ENCODE measurements at places on chromosomes 1 and 21. TPM values are rescaled to one million over a fixed set of nuclear protein-coding genes. Genes with fewer than 3 reads are reported as not detected.
A peak's percentile ranks its signal among the peaks of the same experiment; 100 is the strongest.

DNA sequence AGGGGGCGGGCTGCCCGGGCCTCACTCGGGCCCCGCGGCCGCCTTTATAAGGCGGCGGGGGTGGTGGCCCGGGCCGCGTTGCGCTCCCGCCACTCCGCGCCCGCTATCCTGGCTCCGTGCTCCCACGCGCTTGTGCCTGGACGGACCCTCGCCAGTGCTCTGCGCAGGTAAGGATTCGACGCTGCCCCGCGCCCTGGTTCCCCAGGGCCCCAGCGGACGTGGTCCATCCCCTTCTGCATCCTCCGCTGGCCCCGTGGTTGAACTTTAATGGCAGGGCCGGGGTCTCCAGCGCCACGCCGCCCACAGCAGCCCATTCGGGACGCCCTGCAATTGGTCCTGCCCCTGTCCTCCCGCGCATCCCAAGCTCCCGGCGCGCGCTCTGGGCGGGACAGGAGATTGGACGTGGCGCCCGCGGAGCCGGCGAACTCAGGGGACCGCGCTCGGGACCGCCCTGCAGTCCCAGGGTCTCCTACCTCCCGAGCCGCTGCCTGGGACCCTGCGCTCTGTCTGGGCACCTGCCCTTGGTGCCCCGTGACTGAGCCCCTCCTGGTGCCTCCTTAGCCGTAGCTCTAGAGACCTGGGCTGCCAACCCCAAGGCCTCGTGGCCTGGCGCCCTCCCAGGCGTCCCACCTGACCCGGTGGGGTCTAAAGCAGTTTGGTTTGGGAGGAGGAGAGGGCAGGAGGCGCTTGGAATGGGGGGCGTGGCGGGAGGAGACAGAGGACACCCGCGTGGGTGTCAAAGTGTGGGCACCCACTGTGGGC lies at the start of gene ALPL:
TSS of gene ALPL (plus strand) at position 73 of the 762 bp plus-strand sequence. CDS start 44,659 bp downstream, outside the sequence.
- DNase-seq = no peak

DNA sequence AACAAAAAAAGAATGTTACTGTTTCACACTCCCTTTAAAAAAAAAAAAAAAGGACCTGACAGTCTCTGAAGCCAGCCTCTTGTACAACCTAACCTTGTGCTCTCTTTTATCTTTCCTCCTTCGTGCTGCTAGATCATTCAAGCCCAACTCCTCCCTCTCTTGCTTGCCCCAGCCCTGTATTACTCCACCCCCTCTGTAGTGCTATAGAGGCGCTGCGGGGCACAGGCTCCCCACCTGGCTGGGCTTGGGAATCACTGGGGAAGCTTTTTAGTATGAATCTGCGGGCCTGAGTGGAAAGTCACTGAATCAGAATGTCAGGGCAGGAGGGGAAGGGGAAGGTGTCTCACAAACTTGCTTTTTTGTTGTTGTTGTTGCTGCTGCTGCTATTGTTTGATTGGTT lies 383.7 kb upstream of the CAMK1G start:
- DNase-seq = peak; percentile 11

YY1AP1 gene
- total RNA-seq = 82.7 TPM

OR6K3 gene
- not detected for total RNA-seq

- peak; percentile 95 for DNase-seq
These were observed 110.8 kb downstream of the LACTBL1 start for GRCh38 chr1:22861764-22862440.

CHRNB2 gene
- 0.55 TPM for total RNA-seq

NLRP3 gene
- total RNA-seq = 9.9 TPM

PCAT6 gene
- total RNA-seq = 0.40 TPM

DNA sequence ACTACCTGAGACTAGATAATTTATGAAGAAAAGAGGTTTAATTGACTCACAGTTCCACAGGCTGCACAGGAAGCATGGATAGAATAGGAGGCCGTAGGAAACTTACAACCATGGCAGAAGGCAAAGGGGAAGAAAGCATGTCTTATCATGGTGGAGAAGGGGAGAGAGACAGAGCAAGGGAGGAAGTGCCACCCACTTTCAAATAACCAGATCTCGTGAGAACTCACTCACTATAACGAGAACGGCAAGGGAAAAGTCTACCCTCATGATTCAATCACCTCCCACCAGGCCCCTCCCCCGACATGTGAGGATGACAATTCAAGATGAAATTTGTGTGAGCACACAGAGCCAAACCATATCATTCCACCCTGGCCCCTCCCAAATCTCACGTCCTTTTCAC lies 4.7 kb upstream of the C21orf91 start:
- no peak for DNase-seq

DNA sequence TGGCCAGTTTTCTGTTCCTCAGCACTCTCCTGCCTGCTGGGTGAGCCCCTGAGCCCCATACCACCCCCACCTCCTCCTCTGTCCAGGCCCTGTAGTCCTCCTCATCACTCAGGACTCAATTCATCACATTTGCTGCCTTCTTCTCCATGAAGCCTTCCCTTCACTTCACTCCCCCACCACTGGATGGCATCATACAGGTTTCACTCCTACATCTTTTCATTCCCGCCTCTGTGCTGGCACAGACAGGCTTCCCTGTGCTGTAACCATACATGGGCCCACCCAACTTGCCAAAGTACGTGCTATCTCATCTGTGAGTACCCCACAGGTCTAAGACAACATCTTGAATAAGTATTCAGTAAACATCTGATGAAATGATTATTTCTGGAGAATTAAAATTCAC lies 56.9 kb downstream of the SLC45A1 start:
- peak; percentile 56 for DNase-seq

DNA sequence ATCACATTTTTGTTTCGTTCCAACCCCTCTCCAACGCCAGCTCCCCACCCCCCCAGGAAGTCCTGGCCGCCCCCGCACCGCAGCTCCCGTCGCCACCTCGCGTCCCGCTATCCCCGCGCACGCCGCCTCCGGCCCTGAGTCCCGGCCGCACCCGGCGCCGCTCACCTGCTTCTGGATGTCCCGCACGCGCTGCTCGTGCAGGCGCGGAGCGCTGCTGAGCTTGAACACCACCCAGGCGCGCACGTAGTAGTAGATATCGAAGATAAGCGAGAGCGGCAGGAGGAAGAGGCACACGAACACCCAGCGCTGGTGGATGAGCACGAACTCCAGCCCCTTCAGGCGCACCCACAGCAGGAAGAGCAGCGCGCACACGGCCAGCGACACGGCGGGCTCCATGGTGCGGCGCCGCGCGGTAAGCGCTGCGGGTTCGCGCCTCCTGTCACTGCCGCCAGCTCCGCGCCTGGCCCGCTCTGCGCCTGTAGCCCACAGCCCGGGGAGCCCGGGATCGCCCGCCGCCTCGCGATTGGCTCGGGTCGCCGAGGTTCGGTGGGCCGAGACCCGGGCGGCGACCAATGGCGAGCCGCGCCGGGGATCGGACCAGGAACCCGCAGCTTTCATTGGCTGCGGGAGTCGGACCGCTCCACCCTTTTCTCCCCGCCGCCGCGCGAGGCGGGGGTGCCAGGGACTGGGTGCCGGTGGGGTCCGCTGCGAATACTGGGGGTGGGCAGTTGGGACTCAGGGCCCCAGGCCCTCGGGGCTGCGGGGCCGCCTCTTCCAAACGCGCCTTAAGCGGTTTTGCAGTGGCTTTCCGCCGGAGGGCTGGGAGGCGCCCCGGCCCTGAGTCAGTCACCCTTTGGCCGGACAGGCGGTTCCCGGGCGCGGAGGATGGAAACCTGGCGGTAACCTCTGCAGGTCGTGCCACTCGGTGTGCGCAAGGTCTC lies at the start of gene DHCR24:
TSS of gene DHCR24 (minus strand) at position 472 of the 941 bp plus-strand sequence. CDS start at position 396, 76 bp downstream.
- peak; percentile 59 for DNase-seq
